Epithelial cell of proximal tubule (primary cell): ENCODE measurements at places on chromosomes 5 and 9. TPM values are rescaled to one million over a fixed set of nuclear protein-coding genes. Genes with fewer than 3 reads are reported as not detected.

- no peak for DNase-seq
These were observed 10.3 kb downstream of the FBXW5 start for GRCh38 chr9:136934277-136934676.

LRRC14B gene
- not detected in 2 replicates for total RNA-seq

SIT1 gene
- not detected in 2 replicates for total RNA-seq

GRCh38 chr5:172642926-172643871, 2.1 kb downstream of the NEURL1B start:
- DNase-seq, result no peak

MAP1B gene
- total RNA-seq, result 234 and 305 TPM in 2 replicates

- DNase-seq, result no peak
These were observed 466.4 kb downstream of the DMRTA1 start for GRCh38 chr9:22913026-22913425.

ANKRA2 gene
- total RNA-seq, result 5.8 and 10.8 TPM in 2 replicates

- DNase-seq, result no peak
These were observed 35.0 kb downstream of the TEX10 start for GRCh38 chr9:100317706-100318105.

MCTP1 gene
- 9.7 and 18.0 TPM in 2 replicates for total RNA-seq

DNA sequence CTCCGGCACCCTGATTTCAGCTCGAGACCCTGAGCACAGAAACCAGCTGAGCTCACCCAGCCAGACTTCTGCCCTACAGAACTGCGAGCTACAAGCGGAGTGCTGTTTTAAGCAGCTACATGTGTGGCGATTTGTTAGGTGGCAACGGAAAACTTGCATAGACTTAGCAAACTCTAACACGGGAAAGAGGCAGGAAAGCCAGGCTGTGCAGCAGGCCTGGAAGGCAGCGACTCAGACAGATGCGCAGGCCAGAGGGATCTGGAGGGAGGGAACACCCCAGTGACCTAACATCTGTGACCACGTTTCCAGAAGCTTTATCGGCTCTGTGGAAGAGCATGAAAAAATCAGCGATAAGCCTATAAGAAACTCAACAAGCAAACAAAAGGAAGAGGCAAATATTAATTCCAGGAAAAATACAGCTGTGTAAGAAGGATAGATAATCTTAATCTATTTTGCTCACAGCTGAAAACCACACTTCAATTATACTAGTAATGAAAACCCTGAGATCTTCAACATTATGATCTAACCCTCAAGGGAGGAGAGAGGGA, 11.0 kb downstream of the UBAC1 start:
- no peak for DNase-seq

DNA sequence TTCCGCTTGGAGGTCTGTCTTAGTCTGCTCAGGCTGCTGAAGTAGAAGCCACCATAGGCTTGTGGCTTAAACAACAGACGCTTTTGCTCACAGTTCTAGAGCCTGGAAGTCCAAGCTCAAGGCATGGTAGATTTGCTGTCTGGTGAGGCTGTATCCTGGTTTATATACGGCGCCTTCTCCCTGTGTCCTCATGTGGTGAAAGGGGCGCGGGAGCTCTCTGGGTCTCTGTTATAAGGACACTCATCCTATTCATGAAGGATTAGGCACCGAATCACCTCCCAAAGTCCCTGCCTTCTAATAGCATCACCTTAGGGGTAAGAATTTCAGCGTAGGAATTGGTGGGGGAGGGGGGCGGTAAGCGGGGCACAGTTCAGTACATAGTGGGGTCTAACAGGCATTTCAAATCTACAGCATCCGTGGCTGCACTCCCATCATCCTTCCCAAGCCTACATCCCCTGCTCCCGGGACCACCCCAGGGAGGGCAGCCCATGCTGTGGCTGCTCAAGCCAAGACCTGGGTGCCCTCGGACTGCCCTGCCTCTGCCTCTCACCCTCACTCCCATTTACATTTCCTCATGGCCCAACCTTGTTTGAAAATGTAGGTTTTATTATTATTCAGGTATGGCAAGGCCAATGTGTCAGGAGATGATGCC, 15.1 kb upstream of the LPCAT1 start:
- DNase-seq, result no peak

DNA sequence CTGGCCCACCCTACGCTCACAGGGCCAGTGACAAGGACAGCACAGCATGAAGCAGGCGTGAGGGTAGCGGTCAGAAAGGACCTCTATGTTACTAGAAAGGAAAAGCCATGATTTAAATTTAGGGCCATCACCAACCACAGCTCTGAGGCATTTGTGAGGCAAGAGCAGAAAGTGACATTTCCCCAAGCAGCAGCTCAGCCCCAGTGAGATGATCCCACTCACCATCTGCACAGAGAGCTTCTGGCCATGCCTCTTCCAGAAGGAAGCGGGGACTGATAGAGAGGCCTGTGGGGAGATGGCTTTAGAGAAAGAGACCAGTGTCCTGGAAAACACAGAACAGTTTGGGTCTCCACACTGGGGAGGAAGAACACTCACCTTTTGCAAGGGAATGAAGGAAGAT, 413.9 kb downstream of the SPOCK1 start:
- DNase-seq, result no peak
